ENCODE measurements at places on chromosomes 16 and 17.

GRCh38 chr17:48646183-48647102 lies 20.3 kb upstream of the HOXB9 start:
- DNase-seq = no peak

- peak; percentile 68 for DNase-seq
Observed at GRCh38 chr16:67872631-67873434, at the start of gene EDC4. Gene EDC4 (plus strand): TSS chr16:67873052. CDS start chr16:67873262, 210 bp downstream.

- no peak for DNase-seq
Observed at GRCh38 chr17:76234354-76234679, 6.0 kb downstream of the RNF157 start.

DNA sequence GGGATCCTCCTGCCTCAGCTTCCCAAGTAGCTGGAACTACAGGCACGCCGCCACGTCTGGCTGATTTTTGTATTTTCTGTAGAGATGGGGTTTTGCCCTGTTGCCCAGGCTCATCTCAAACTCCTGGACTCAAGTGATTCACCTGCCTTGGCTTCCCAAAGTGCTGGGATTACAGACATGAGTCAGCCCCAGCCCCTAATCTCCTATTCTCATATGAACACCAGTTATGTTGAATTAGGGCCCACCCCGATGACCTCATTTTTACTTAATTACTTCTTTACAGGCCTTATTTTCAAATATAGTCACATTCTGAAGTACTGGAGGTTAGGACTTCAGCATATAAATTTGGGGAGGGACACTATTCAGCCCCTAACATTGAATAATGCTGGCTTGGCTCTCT lies 49.2 kb downstream of the ZNRF1 start:
- DNase-seq = no peak

GRCh38 chr17:54967621-54968261 lies 713 bp downstream of the COX11 start:
- DNase-seq = no peak

- no peak for DNase-seq
Observed at GRCh38 chr16:84508502-84508901, 4.0 kb upstream of the MEAK7 start.

- DNase-seq = no peak
Observed at GRCh38 chr17:35289222-35289621, 46.4 kb downstream of the SLFN5 start.

GRCh38 chr17:80725517-80725916 lies 180.9 kb downstream of the RPTOR start:
- DNase-seq = no peak

DNA sequence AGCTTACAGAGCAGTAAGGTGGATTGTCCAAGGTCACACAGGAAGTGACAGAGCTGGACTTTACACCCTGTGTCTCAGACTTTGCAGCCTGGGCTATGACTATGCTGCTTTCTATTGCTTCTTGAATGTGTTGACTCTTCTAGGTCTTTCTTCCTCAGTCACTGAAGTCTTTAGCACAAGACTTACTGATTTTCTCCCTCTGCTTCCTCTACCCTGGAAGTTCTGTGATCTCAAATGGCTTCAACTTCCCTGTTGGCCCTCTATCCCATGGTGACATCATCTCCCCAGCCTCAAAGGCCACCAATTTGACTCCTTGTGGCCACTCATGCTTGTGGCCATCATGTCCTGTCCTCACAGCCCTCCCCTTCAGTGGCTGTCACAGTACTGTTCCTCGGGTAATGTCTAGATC lies 181.3 kb downstream of the HS3ST3A1 start:
- DNase-seq = no peak

- no peak for DNase-seq
Observed at GRCh38 chr16:67191411-67191994, 452 bp upstream of the E2F4 start.

GRCh38 chr16:3689731-3690130 lies 27.6 kb downstream of the TRAP1 start:
- DNase-seq = no peak

GRCh38 chr17:14361945-14362508 lies 61.1 kb downstream of the HS3ST3B1 start:
- no peak for DNase-seq

GRCh38 chr17:41966463-41967140 lies at the start of gene CNP:
Gene CNP (plus strand): TSS chr17:41966795. CDS start chr17:41966885, 90 bp downstream.
- peak; percentile 90 for DNase-seq

DNA sequence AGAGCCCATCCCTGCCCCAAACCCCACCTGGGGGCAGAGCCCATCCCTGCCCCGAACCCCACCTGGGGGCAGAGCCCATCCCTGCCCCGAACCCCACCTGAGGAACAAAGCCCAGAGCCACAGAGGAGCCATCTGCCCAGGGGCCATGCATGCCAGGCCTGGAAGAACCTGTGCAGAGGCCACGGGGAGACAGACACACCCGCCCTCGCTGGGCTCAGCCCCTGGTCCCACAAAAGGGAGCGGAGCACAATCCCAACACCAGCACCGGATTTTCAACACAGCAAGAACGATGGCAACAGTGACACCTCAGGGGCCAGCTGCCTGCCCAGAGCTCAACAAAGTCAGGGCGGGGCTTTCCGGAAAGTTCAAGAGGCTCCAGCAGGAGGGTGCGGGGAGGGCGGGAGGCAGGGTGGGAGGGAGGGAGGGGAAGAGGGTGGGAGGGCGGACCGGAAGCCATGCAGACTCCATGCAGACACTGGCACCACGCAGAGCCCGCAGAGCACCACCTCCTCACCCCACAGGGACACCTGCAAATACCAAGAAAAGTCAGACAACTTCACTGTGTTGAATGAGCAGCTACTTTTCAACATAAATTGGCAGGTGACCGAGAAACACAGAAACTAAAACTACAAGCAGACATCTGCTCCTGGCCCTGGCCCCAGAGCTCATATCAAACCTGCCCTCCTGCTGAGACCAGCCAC lies 27.9 kb upstream of the C16orf95 start:
- no peak for DNase-seq

DNA sequence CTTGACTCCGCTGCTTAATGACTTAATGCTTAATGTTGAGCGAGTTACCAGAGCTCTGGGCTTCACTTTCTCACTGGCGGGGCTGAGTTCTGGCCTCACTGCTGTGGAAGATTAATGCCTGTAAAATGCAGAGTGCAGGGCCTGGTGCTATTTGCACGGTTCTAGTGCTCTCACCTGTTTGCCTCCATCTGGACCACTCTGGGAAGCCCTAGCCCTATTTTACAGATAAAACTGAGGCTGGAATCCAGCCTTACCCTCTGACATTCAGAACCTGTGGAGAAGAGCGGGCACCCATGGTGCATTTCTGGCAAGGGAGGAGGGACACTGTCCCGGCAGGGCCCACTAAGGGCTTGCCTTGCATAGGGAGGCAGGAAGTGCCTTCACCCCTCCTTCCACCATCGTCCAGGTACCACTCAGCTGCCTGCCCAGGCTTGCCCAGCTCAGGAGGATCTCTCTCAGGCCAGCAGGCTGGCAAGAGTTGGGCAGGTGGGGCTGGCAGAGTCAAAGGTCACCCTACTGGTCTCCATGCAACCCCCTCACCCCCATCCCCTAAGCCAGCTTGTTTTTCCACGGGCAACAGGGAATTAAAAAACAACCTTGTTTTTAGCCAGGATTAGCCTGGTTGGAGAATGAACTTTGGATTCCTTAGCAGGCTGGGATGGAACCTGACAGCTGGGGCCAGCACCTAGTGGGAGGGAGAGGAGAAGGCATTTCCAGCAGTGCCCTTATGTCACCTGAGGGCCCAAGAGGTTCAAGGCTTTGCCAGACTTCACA lies 4.1 kb upstream of the UBALD1 start:
- no peak for DNase-seq

GRCh38 chr16:75385507-75386152 lies 47.7 kb downstream of the CFDP1 start:
- DNase-seq = no peak

DNA sequence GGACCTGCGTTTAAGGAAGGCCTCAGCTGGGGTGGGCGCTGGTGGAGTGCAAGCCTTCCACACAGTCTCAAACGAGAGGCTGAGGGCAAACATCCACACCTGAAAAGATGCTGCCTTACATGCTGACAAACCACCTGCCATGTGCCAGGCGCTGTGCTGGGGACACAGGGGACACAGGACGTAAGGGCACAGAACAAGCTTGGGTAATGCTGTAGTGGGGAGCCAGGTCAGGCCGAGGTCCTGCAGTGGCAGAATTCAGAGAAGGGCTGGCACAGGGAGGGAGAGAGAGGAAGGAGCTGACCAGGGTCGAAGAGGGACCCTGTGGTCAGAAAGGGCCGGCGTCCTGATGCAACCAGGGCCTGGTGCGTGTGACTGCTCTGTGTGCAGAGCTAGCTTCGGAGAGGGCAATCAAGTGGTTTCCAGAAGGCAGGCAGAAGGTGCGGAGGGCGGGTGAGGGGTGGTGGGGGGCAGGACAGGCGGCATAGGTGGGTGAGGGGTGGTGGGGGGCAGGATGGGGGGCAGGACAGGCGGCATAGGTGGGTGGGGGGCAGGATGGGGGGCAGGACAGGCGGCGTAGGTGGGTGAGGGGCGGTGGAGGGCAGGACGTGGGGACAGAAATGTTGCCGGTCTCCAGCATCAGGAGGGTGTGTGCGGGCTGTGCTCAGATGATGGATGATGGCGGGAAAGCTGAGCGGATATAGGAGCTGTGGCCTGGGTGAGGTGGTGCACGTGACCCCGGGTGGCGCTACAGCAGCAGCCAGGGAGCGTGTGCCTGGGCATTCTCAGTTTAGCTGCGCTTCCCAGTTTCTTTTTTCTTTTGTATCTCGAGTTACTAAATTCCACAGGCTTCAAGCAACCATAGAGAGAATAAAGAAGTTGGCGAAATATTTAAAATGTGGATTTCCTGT lies 18.8 kb downstream of the TELO2 start:
- DNase-seq = no peak

GRCh38 chr16:1541293-1542165 lies 8.1 kb downstream of the TMEM204 start:
- DNase-seq = no peak

DNA sequence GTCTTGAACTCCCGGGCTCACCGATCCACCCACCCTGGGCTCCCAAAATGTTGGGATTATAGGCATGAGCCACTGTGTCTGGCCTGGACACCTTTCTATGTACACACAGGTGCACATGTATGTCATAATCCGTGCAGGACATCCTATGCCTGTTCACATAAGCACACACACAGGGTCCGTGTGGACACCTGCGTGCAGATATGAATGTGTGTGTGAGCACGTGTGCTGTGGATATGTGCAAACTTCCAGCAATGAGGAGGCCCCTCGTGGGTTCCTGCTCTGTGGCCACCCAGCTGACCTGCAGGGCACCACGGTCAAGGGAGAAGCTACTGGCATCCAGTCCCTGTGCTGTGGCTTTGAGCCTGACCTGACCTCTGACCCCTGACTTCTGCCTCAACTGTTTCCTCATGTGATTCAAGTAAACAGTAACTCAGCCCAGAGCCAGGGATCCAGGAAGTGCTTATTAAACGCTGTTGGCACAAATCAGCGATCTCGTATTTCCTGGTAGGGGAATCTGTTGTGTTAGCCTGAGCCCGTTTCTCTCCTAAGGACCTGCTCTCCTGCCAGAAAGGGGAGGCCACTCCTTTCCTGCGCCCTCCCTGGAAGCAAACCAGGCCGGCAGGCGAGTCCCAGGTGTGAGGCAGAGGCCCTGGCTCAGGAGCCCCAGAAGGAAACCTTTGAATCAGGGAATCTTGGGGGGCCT lies 6.5 kb downstream of the CPNE7 start:
- no peak for DNase-seq

DNA sequence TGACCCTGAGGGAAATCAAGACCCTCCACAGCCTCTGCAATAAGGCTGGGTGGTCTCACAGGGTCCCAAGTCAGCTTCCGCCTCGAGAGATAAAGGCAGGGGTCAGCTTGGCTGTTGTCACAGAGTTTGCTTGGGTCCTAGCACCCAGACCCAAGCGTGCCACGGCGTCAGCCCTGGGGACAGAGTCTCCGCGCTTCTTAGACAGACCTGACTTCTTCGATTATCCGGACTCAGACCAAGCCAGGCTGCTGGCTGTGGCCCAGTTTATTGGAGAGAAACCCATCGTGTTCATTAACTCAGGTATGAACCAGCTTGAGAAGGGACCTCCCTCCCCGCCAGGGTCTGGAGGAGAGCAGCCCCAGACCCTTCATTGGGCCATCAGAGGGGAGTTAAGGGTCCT lies 588 bp downstream of the C16orf92 start:
- no peak for DNase-seq

- no peak for DNase-seq
Observed at GRCh38 chr17:74011966-74012365, 191.5 kb upstream of the RPL38 start.

- DNase-seq = no peak
Observed at GRCh38 chr16:79302731-79303130, 297.8 kb downstream of the MAF start.

GRCh38 chr16:14150796-14151195 lies 79.7 kb downstream of the MRTFB start:
- DNase-seq = no peak

DNA sequence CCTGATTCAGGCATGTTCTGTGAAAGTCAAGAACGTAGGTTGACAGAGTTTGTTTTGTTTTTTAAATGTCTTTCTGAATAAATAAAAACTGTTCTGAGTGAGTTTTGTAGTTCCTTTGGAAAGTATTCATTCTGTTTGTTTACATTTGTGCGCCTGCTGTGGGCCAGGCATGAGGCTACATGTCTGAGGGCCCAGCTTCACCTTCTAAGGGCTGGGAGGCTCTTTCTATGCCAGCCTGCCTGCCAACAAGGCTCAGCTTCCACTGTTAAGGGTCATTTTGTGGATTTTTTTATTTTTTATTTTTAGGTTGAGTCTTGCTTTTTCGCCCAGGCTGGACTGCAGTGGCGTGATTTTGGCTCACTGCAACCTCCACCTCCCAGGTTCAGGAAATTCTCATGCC lies 6.1 kb downstream of the WWOX start:
- DNase-seq = no peak

DNA sequence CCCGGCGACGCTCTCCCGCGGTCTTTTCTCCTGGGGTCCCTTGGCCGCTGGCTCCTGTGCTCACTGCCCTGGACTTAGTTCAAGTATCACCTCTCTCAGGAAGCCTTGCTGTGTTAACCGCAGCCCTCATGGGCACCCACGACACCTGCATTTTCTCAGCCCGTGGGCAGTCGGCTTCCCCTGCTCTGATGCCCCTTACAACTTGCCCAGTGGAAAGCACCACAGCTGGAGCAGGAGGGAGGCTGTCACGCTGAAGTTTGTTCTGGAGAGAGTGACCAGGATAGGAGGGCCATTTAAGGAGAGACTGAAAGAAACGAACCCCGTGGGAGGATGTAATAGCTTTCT lies 395 bp downstream of the STXBP4 start:
- no peak for DNase-seq

GRCh38 chr16:516301-516700 lies 11.2 kb upstream of the CAPN15 start:
- no peak for DNase-seq

All from endothelial cell (in vitro differentiated cells).